ENCODE measurements at places on chromosomes 2 and 18.
A peak's percentile ranks its signal among the peaks of the same experiment; 100 is the strongest.

GRCh38 chr2:197238043-197238365 lies 72.6 kb downstream of the ANKRD44 start:
- no peaks in the 10 kb centered on the region for H3K36me3 ChIP-seq
- peak; percentile 43 for DNase-seq
- H3K27me3 ChIP-seq = no peaks in the 10 kb centered on the region
- peak overlapping the region; percentile 4 for H3K4me3 ChIP-seq

DNA sequence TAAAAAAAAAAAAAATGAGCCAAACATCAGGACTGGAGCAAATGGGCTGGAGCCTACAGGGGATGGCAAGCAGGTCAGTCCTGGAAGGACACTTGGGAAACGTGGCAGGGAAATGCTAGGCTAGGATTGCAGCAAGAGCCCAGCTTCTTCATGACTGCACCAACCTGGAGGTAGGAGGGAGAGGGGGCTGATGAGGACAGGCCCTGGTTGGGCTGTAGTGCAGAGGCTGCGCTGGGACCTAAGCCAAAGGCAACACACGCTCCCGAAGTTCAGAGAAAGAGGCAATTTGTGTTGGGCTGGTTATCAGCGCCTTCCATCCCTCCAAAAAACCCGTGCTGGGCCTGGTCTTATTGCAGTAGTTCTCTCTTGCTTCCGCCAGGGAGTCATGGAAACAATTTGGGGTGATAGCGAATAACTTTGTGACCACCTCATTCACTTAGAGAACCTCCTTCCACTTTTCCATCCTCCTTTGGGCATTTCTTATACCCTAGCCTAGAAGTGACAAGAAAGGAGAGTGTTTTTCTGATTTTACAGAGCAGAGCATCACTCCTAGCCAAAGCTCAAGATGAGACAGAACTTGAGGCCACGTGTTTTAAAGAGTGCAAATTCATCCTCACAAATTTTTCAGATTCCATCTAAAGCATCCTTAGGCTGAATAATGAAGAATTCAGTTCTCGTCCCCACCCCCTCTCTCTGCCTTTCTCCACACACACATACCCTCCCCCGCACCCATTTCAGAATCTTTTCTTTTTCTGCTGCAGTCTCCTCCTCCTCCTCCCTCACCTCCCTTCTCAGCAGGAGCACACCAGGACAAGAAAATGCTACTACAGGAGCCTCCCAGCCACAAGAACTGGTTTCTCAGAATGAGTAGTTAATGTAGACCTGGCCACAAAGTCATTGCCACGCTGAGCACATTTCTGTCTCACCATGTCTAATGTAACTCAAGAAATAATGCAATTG lies 82.5 kb upstream of the STPG4 start:
- H3K27ac ChIP-seq = no peak overlapping the region
- H3K4me1 ChIP-seq = no peaks in the 10 kb centered on the region
- DNase-seq = no peak
- no peaks in the 10 kb centered on the region for H3K36me3 ChIP-seq
- no peaks in the 10 kb centered on the region for H3K27me3 ChIP-seq

DNA sequence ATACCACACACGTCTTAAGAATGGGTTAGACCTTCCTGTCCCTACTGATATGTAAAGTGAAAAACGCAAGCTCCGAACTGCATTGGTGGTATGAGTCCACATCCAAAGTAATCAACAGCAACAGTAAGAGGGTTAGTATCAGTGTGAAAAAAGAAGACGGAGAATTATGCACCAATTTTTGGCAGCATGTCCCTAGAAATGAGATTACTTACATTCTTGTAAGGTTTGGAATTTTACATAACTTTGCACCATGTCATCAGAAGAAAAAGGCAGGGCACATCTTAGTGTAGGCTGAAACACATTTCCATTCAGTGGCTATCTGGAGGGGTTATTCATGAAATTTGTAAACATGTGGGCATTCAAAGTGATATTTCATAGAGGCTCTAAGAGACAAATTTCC lies 88.2 kb downstream of the LONRF2 start:
- H3K4me3 ChIP-seq = no peak overlapping the region
- no peaks in the 10 kb centered on the region for H3K36me3 ChIP-seq
- DNase-seq = no peak
- H3K27me3 ChIP-seq = no peaks in the 10 kb centered on the region
- H3K4me1 ChIP-seq = peaks cover 15% of the 10 kb centered on the region

GRCh38 chr18:49973592-49973991 lies 160.3 kb upstream of the ACAA2 start:
- H3K27me3 ChIP-seq = peaks cover 3% of the 10 kb centered on the region
- H3K4me1 ChIP-seq = no peaks in the 10 kb centered on the region
- H3K36me3 ChIP-seq = no peaks in the 10 kb centered on the region

- no peak overlapping the region for H3K4me3 ChIP-seq
- no peak for DNase-seq
- no peaks in the 10 kb centered on the region for H3K27me3 ChIP-seq
- no peaks in the 10 kb centered on the region for H3K36me3 ChIP-seq
These were observed 82.6 kb downstream of the MBP start for GRCh38 chr18:77049938-77050337.

- no peaks in the 10 kb centered on the region for H3K27me3 ChIP-seq
- H3K27ac ChIP-seq = no peak overlapping the region
- no peak for DNase-seq
- no peaks in the 10 kb centered on the region for H3K36me3 ChIP-seq
- H3K4me1 ChIP-seq = no peaks in the 10 kb centered on the region
- H3K4me3 ChIP-seq = no peak overlapping the region
These were observed 41.8 kb upstream of the COPS8 start for GRCh38 chr2:237043866-237044265.

GRCh38 chr2:17208511-17208910 lies 309.7 kb downstream of the RAD51AP2 start:
- H3K36me3 ChIP-seq = no peaks in the 10 kb centered on the region
- no peak overlapping the region for H3K27ac ChIP-seq
- no peaks in the 10 kb centered on the region for H3K4me1 ChIP-seq
- H3K27me3 ChIP-seq = no peaks in the 10 kb centered on the region
- DNase-seq = no peak
